ENCODE measurements at places on chromosomes 7 and 10. TPM values are rescaled to one million over a fixed set of nuclear protein-coding genes. Genes with fewer than 3 reads are reported as not detected.

GRCh38 chr7:126856691-126857291 is 395.9 kb downstream of the GRM8 start:
- DNase-seq, result no peak

DNA sequence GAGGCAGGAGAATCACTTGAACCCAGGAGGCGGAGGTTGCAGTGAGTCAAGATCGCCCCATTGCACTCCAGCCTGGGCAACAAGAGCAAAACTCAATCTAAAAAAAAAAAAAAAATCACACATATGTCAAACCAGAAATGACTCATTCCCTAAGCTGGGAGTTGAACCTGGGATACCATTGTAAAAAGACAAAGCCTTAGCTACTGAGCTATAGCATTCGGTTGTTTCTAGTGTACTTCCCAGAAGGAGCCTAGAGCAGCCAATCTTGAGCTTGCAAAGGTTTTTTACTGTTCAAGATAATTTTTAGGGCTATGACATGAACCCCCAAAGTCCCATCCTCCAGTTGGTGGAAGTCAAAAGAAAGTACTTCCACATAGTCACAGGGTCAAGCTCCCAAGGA is 87.9 kb downstream of the ZNF467 start:
- DNase-seq, result no peak

BMPER gene
- total RNA-seq, result 4.9 TPM

CELF2 gene
- total RNA-seq, result 85.4 TPM

DNA sequence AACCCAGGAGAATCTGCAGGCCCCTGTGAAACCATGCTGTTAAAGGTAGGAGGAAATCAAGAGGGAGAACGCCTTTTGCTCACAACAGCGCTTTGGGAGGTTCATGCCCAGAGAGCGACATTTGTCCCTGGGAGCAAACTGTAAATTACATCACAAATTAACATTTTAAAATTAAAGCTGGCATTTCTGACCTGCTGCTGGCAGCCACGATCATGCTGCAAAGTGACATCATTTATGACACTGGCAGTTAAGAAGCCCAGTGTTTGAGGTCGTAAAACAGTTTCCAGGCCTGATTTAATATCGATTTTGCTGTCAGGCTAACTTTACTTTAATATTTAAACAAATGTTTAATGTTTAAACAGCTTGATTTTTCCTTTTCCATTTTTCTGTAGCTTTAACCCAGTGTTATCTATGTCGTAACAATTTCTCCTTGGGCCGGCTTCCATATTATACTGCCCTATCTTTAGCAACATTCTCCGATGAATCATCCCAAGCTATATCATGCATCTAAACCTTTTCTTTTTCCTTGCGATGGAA is 86.5 kb upstream of the NPVF start:
- no peak for DNase-seq

- DNase-seq, result no peak
Measured at GRCh38 chr10:131892806-131893675, 7.8 kb upstream of the PPP2R2D start.

- no peak for DNase-seq
Measured at GRCh38 chr7:50197549-50197948, 104.5 kb upstream of the ZPBP start.

- DNase-seq, result no peak
Measured at GRCh38 chr10:62103857-62104256, 164.8 kb downstream of the RTKN2 start.

DNA sequence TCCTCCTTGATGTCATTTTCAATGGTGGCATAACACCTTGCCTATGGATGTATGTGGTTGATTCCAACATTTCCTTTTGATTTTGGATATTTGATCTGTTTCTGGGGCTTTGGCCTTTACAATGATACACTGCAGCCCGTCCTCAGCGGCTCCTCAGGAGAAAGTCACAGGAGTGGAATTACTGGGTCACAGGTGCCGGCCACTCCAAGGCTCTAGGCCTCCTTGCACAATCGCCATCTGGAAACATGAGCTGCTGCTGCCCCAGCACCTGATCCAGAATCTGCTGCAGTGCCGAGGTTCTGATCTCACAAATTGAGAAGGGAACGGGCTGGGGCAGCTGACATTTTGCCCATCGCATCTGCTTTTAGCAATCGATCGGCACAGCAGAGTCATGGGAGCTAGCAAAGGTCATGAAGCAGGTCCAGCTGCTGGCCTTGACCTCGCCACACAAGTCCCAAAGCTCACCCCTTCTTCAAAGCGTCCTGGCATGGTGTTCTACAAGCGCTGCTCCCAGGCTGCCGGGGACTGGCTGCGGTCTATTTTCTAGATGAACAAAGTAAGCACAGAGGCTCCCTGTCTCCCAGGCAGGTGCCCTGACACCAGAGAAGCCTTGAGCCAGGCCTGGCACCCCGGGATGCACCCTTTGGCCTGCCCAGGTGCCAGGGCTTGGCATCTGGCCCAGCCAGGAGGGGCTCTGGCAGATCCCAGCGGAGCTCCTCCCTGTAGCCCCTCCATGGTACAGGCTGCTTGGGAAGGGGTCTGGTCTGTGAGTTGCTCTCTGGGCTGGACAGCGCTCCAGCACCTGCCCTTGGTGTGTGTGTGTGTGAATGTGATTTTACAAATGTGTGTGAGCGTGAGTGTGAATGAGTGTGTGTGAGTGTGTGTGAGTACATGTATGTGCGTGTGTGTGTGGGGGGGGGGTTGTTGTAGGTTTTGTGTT is 201.8 kb downstream of the GLRX3 start:
- DNase-seq, result no peak

GRCh38 chr7:9822458-9823290 is 1151.0 kb upstream of the PHF14 start:
- peak; percentile 36 for DNase-seq

TMEM60 gene
- 9.8 TPM for total RNA-seq

DNA sequence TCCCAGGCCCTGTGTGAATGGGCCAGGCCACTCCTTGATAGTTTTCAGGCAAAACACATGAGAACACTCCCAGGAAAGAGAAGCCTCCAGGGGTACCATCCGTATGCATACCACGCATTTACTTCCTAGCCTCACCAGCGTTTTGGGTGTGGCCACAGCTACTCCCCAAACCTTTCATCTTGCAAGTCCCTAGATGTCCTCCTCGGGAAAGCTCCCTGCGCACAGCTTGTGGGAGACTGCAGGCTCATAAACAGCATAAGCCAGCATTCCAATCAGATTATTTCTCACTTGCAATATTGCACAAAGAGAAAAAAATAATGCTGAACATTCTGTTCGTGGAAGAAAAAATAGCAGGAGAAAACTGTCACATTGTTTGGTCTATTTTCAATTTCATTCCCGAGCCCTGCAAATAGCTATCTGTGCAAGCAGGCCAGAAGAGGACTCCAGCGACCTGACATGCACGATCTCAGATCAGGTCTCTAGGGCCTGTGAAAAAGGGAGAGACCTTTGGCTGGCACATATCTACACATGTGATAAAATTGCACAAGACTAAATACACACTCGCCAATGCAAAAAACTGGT is 175.6 kb downstream of the PLXNA4 start:
- no peak for DNase-seq

DNA sequence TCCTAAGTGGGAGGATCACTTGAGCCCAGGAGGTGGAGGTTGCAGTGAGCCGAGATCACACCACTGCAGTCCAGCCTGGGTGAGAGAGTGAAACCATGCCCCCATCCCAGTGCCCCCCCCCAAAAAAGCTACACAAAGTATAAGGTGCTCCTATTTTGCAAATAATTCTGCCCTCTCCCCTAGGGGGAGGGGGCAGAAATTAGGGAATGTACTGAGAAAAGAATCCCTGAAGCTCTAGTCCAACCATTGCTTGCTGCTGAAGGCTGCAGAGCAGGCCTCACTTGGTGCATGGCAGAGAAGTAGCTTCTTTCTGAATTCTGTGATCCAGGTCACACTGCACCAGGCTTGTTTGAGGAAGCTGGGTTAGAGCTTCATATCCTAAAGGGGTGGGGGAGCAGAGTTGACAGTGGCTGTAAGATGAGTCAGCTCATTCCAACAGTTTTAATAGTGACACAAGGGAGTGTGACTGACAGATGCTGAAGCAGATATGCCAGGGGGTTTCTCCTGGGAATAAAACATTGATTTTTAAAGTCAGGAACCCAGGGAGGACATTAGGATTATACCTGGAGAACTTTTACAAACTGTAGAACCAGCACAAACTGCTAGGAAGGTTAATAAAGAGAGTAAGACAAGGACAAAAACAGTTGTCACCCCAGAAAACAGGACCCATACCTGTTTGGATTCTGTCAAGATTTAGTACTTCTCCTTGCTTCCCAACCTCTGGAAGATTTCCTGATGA is 32.8 kb upstream of the STRIP2 start:
- no peak for DNase-seq

- DNase-seq, result no peak
Measured at GRCh38 chr7:82110146-82110840, 333.3 kb downstream of the CACNA2D1 start.

DNA sequence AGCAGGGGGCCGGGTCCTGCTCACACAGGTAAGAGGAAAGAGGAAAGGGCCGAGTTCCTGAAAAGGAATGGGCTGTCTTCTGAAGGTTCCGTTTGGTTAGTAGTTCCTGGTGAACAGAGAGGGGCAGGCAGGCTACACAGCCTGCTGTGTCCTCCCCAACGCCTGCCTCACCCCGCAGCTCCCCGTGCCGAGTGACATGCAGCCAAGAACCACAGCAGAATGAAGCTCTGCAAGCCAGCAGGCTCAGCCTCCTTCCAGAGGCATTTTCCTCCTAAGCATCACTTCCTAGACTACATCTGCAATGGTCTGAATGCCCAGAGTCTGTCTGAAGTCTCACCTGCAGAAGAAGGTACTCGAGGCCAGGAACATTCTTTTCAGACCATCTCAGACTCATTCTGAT is 202.4 kb upstream of the TCERG1L start:
- DNase-seq, result no peak

NXPH1 gene
- total RNA-seq, result not detected

DNA sequence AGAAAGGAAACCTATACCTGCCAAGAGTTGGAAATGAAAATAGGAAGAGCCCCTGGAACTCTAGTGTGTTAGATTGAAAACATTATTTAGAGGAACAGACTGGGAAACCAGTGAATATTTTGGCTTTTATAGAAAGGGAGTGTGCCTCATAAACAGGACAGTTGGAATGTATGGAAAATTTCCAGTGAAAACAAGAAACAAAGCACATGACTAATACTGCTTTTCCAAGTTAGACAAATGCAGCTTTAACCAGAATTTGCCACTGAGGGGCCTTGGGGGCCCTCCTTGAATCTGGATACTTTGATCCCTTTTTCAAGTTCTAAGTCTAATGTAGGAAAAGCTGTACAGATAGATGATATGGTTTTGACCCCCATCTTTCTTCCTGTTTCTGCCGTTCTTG is 21.2 kb downstream of the ITGB8 start:
- DNase-seq, result no peak

IFIT1B gene
- not detected for total RNA-seq

DNA sequence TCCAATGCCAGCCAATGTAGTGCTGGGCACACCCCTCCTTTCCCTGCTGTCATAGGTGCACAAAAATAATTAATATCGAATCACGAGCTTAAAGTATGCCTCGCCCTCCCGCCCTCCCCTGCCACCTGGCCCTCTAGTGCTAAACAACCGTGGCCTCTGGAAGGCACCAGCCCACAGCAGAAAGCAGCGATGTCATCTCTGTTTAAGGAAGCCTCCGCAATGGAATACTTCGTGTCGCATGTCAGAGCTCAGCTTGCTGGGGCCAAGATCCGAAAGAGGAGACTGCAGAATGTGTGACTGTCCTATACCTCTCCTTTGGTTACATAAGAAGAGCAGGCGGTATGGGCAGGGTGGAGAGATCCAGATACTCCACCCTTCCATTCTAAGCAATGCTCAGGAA is 71.5 kb downstream of the RHOBTB1 start:
- DNase-seq, result no peak

DNA sequence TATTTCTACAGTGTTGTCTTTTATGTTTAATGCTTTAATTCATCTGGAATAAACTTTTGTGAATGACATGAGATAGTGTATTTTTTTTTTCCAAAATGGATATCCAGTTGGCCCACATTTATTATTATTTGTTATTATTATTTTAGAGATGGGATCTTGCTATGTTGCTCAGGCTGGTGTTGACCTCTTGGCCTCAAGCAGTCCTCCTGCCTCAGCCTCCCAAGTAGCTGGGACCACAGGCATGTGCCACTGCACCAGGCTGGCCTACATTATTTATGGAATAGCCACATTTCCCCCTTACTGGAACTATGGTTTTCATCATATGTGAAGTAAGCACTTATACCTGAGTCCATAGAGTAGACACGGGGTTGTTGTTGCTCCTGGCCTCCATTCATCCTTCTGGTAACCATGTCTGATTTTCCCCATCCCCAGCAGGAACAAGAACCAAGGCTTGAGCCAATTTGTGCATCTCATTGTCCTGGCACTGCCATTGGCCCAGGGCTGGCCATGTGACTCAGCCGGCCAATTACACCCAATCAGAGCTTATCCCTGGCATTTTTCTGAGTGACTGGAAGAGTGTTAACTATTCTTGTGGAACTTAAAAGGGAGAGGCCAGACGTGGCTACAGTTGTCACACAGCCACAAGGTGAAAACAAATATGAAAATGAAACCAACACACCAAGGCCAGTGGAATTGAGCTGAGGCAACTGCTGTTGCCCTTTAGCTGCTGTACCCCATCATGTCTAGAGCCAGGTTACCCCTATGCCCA is 23.1 kb downstream of the PRF1 start:
- DNase-seq, result no peak

GRCh38 chr7:81715984-81716588 is 53.8 kb downstream of the HGF start:
- DNase-seq, result no peak

DNA sequence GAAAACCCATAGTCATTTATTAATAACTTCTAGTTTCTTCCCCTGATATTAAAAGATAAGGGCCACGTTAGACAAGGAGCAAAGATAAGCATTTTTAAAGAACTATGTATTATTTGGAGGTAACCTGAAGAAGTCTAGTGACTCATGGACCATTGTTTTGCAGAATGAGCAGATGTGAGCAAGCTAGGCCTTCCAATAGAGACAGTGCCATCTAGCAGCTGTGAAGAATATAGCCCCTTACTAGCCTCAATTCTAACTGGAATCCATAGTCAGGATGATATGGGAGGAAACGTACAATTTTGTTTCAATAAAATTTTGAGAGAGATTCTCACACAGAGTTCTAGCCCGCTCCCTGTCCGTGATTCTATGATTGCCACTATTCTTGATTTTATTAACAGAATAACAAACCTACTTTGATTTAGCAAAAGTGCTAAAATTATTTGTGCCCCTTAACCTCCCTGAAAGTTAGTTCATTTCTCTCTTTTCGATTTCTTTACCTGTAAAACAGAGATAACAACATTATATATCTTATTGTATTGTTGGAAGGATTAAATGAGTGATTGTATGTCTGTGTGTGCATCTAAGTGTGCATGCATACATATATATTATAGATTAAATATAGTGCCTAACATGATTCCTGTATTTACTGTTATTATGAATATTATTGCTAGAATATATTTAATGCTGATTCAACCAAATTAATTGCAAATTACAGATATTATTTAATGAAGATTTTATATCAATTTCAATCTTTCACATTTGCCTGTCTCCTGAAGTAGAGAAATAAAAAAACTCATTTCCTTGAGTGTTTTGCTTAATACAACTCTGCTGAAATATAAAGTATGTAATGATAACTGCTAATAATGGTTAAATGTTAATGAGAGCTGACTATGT is 22.7 kb downstream of the FAM237B start:
- DNase-seq, result no peak

- peak; percentile 92 for DNase-seq
Measured at GRCh38 chr10:119025336-119025735, 4.2 kb upstream of the NANOS1 start.

PIP gene
- total RNA-seq, result not detected
